Stimulated activated CD8-positive, alpha-beta memory T cell treated with anti-CD3 and anti-CD28 coated beads, Interleukin-7, amount 100 ng/mL, for 48 hours (primary cell): ENCODE measurements at places on chromosomes 5 and 9.

- DNase-seq: no peak
Measured at GRCh38 chr5:61420016-61420415, 88.0 kb downstream of the ZSWIM6 start.

GRCh38 chr9:110356639-110357395 is 19.2 kb upstream of the TXNDC8 start:
- no peak for DNase-seq

DNA sequence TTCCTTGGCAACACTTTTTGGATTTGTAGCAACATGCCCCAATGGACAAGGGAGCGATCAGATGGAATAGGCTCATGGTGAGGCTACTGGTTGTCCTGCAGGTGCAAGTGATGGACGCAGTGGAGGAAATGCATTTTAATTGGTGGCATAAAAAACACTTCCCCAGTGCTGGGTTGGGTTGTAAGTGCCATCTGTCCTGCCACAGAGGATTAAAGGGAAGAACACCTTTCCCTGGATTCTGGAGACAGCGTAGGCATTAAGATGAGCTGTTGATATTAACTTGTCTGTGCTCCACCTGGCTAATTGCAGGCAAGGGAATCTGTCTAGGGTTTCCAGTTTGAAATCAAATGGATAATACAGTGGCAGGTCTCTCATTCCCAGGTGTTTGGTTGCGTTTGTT is 173.4 kb downstream of the ZNF462 start:
- DNase-seq: no peak

- DNase-seq: no peak
Measured at GRCh38 chr5:102895234-102895633, 140.1 kb downstream of the PAM start.

DNA sequence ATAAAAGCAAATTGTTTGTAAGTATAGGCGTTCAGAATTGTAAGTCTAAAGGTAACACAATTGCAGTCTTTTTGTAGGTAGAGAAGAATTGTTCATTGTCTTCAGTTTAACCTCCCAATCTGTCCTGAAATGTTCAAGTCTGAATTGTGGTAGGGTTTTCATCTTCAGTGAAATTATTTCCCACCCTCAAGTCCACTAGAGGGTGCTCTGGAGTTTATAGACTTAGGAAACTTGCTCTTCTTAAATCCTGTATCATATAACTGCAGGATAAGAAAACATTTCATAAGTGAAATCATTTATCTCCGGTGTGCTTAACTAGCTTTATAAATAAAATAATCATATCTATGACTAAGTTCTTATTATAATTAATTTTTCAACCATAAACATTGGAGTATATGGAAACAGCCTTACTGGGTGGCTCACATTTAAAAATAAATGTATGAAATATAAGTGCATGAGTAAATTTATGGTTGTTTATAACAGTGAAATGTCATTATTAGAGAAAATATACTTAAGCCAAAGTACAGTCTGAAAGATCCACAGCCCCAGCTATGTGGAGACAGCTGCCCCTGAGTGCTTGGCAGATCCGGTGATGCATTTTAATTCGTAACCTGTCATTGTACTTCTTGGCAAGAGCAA is 182.4 kb upstream of the OTULINL start:
- no peak for DNase-seq

- no peak for DNase-seq
Measured at GRCh38 chr5:55231029-55231918, 2.1 kb downstream of the CCNO start.

DNA sequence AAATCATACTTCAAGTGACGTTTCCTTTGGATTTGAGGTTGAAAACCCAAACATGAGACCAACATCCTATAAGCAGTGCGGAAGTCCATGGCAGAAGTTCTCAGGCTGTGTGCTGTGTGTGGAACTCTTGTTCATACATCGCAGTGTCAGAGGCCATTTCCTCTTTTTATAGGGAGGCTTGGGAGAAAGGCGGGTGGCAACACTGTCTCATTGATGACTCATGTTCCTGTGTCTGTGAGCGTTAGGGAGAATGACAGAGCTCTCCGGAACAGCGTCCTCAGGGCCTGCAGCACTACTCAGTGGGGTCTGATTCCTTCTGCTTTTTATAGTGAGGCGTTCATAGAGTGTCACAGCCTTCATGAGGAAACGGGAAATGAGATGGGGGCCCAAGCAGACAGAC is 98.8 kb upstream of the BASP1 start:
- no peak for DNase-seq

- no peak for DNase-seq
Measured at GRCh38 chr5:168295574-168296201, 4.2 kb downstream of the WWC1 start.

DNA sequence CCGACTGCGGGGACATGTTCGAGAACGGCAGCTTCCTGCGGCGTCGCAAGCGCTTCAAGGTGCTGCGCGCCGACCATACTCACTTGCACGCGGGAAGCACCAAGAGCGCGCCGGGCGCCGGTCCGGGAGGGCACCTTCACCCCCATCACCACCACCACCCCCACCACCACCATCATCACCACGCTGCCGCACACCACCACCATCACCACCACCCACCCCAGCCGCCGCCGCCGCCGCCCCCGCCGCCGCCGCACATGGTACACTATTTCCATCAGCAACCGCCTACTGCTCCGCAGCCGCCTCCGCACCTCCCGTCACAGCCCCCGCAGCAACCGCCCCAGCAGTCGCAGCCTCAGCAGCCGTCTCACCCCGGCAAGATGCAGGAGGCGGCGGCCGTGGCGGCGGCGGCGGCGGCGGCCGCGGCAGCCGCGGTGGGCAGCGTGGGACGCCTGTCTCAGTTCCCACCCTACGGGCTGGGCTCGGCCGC is 514 bp downstream of the FOXB2 start:
- DNase-seq: no peak

DNA sequence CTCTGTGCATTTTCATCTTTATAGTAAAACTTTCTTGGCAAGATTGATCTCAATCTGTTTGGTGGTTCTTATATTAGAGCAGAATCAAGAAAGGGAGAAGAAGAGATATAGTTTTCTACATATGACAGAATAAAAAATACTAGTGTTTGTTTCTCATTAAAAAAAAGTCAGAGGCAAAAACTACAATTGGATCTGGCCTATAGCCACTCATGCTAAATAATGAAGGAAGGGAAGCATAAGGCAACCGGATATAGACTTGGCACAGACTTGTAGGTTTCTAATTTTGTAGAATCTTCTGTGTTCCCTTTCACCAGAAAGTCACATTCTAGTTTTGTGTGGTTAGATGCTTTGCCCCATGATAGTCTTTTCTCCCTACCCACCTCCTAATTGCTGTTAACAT is 306.2 kb downstream of the PIK3R1 start:
- DNase-seq: no peak

DNA sequence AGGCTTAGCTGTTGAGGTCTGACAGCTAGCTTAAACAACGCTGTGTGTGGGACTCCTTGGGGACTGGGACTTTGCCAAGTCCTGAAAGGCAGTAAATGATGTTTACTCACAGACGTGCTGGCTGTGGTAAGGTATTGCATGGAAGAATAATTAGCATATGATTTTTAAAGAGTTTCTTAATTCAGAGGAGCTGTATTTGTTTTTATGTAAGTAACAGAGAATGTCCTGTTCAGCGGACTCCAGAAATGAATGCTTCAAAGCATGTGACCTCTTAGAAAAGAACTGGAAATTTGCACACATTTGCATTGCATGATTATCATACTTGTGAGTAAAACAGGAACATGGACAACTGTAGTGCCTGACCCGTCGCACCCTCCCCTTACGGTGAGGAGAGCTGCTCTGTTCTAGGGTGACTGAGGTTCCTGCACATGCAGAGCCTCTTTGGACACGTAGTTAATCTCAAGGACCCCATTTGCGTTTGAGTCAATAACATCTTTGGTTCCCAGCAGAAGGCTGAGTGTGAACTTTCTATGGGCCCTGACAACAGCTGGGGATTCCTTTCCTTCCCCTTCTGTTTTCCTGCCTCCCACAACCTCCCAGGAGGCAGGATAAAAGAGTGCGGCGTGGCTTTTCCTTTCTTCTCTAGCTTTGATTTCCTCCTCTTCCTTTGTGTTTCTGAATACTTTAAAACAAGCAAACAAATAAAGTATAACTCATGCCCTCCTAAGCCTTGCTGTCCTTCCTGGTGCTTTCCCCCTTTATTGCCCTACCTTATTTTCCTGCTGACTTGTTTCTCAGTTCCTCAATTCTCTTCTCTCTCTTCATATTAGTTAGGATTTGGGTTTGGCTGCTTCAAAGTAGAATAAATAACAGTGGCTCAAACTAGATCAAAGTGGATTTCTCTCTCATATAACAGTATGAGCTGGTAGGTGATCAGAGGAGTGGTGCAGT is 157.2 kb upstream of the CD180 start:
- DNase-seq: no peak

DNA sequence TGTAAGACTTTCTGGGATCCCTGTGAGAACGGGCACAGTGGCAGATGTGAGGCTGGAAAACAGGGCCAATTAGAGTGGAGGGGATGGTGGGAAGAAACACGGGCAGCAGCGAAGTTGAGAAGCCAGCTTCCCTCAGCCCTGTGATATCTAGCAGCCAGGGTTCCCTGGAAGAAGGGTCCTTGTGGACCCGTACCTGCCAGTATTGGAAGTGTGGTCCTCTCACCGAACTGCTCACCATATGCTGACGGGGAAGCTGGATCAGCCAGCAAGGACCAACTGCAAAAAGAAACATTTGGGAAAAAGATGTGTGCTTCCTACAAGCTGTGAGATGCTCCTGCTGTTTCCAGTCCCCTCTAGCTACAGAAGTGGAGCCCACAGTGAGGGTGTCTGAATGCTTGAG is 13.6 kb downstream of the CKMT2 start:
- no peak for DNase-seq

DNA sequence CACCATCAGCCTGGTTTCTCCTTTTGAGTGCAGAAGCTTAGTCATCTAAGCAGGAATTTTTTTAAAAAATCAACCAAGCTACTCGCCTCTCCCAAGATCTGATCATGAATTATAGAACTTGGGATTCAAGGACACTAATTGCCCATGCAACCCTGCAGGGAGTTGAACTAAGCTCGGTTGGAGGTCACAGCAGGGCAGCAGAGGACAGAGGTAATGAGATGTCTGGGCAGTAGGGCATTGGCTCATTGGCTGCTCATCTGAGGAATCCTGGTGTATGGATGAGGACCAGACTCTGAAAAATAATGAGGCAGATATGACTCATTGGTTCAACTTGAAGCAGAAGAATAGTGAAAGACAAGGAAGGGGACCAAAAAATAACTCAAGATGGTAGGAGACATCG is 111.8 kb upstream of the TLE1 start:
- no peak for DNase-seq

- DNase-seq: no peak
Measured at GRCh38 chr9:82334286-82334685, 345.7 kb downstream of the SPATA31D1 start.

GRCh38 chr5:138545919-138546562 is 3.0 kb upstream of the ETF1 start:
- DNase-seq: no peak

GRCh38 chr5:95715799-95716461 is 15.2 kb upstream of the RHOBTB3 start:
- DNase-seq: no peak

DNA sequence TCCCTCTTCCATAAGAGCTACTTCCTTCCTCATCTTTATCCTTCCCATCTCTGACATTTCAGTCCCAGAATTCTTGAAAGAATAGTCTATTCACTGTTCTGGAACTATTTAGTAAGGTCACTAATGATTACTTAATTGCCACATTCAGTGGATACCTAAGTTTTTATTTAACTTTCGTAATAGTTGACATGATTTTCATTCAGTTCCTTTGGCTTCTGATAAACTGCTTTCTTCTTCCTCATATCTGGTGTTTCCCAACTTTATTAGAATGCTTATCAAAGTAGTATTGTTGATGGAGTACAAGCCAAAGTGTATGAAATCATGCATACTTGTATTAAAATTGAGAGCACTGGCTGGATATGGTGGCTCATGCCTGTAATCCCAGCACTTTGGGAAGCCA is 10.8 kb downstream of the UBE2D2 start:
- DNase-seq: no peak

DNA sequence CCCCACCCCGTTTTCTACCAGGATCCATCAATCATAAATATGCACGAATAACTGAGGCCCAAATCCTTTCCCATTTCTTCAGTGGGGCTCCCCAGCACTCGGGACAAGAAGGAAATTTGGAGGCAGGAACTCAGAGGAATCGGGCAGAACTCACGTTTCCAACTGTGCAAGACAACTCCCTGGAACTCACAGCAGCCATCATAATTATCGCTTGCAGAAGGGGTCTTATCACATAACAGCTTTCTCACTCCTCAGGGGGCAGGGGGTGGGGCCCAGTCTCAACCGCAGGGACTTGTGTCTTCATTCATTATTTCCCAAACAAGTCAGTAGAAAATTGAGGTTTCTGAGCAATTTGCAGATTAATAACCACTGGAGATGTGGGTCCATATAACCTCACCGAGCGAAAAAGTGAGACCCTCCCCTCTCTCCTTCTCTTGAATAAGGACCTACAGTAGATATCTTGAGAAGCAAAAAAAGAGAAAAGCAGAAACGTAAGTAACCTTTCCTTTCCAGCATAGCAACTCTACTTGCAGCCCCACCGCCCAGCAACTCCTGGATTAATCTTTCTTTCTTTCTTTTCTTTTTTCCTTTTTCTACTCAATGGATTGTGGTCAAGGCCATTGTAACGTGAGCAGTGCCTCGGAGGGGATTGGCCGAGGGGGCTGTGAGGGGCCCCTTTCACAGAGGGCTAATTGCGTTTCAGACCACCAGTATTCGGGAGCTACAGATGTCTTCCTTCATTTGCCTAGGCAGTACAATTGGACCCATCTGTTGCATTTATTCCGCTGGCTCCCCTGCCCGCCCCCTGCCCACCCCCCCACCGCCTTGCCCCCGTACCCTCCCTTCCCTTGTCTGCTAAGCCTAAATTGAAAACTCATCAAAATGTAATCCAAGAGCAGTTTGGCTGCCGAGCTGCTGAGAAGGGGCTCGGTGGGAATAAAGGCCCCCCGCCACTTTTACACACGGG is 24.7 kb upstream of the TIFAB start:
- no peak for DNase-seq

- DNase-seq: no peak
Measured at GRCh38 chr9:112378328-112379176, 1.4 kb upstream of the HSDL2 start.

- DNase-seq: no peak
Measured at GRCh38 chr9:38284039-38284575, 108.4 kb upstream of the ALDH1B1 start.

DNA sequence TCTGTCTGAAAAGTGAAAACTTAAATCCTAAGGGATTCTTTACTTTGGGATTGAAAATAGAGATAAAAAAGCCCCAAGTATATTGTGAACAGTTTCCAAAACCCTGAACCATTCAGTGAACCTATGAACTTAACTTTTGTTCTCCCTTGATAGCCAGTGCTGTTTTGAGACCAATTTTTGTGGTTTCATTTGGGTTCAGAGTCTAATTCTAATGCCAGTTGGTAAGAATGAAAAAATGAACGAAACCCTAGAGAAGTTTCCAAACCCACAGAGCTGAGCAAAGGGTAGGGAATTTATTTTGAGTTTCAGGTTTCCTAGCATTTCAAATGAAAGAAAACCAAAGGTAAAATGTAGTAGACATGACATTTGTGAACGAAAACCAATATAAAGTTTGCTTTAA is 1366.8 kb downstream of the EFNA5 start:
- DNase-seq: no peak
